ENCODE measurements at places on chromosomes 1 and 21. TPM values are rescaled to one million over a fixed set of nuclear protein-coding genes. Genes with fewer than 3 reads are reported as not detected.

The TFF3 gene
- total RNA-seq = 0.29 TPM

The MPZ gene
- total RNA-seq = 0.87 TPM

The PRAMEF8 gene
- not detected for total RNA-seq

The HSPB7 gene
- 3.3 TPM for total RNA-seq

The GBP7 gene
- not detected for total RNA-seq

The C1orf167 gene
- 0.99 TPM for total RNA-seq

The KCNJ9 gene
- not detected for total RNA-seq

The RBM15 gene
- total RNA-seq = 34.2 TPM

The CNKSR1 gene
- 0.17 TPM for total RNA-seq

The MRPS21 gene
- total RNA-seq = 30.4 TPM

The MTF1 gene
- total RNA-seq = 4.0 TPM

The LRRC71 gene
- not detected for total RNA-seq

The NTMT2 gene
- total RNA-seq = not detected

The ERO1B gene
- total RNA-seq = 1.6 TPM

The CR1L gene
- total RNA-seq = not detected

The CNR2 gene
- total RNA-seq = not detected

The C1orf105 gene
- total RNA-seq = not detected

The IGSF21 gene
- not detected for total RNA-seq

The MANEAL gene
- total RNA-seq = 1.8 TPM

The SPRR3 gene
- total RNA-seq = not detected

The RNF223 gene
- total RNA-seq = not detected

The ARHGEF11 gene
- total RNA-seq = 22.4 TPM

The MNDA gene
- not detected for total RNA-seq

Data from smooth muscle cell of trachea (primary cell).